Activated effector memory CD4-positive, alpha-beta T cell treated with Interleukin-2 at 50 U/mL for 16 hours (primary cell): ENCODE measurements at places on chromosomes 4 and X.
A peak's percentile ranks its signal among the peaks of the same experiment; 100 is the strongest.

DNA sequence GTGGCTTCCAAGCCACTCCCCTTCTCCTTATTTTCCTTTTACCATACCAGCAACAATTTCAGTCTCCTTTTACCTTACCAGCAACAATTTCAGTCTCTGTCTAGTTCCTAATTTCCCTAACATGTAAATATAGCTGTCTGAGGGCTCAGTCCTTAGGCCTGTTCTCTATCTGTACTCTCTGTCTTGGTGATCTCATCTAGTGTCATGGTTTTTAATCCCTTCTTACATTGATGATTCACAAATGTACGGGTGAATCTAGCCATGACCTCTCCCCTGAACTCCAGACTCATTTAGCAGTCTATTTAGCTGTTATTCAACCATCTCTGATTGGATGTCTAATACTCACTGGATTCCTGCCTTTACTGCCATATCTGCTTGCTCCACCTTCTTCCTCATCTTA is 7.2 kb downstream of the IL15 start:
- DNase-seq, result no peak

DNA sequence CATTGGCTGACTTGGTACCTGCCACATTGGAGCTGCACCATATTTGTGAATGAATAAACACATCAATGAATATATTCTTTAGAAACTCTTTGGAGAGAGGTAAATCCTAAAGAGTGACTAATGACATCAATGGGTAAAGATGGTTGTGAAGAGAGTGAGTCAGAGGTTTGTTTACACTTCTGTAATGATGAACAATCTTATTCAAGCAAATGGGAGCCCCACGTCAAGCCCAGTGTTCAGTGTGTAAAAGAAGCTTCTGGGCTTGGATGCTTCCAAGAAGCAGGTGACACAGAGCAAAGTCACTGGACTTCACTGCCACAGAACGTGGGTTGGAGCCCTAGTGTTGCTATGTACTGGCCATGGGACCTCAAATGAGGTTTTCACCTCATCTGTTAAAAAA is 319.0 kb downstream of the STK32B start:
- no peak for DNase-seq

- peak; percentile 62 for DNase-seq
Measured at GRCh38 chrX:71111141-71111843, at the start of gene IL2RG. Gene IL2RG (minus strand): TSS chrX:71111577. CDS start chrX:71111539, 38 bp downstream.

DNA sequence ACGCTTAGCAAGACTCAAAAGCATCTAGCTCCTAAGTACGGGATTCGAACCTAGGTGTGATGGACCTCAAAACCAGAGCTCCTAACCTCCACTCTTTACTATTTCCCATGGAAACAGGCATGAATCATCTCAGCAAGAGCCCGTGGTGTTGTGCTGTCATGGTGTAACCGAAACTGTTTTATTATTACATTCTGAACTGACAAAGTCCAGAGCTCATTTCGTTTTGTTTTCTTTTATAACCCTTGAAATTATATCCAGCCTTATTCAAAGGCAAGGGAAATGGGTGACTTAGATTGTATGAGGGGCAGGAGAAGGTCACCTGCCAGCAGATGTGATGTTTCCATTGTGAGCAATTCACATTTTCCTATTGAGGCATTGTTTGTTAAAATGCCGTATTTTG is 301.1 kb downstream of the FRMPD4 start:
- no peak for DNase-seq

- no peak for DNase-seq
Measured at GRCh38 chrX:129239371-129239770, 283.9 kb downstream of the SMARCA1 start.
